ENCODE measurements at places on chromosomes 12 and 14.

DNA sequence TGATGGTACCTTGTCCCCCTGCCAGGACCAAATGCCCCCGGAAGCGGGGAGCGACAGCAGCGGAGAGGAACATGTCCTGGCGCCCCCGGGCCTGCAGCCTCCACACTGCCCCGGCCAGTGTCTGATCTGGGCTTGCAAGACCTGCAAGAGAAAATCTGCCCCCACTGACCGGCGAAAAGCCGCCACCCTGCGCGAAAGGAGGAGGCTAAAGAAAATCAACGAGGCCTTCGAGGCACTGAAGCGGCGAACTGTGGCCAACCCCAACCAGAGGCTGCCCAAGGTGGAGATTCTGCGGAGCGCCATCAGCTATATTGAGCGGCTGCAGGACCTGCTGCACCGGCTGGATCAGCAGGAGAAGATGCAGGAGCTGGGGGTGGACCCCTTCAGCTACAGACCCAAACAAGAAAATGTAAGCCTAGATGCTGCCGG lies 410 bp downstream of the MYF6 start:
- DNase-seq = no peak

DNA sequence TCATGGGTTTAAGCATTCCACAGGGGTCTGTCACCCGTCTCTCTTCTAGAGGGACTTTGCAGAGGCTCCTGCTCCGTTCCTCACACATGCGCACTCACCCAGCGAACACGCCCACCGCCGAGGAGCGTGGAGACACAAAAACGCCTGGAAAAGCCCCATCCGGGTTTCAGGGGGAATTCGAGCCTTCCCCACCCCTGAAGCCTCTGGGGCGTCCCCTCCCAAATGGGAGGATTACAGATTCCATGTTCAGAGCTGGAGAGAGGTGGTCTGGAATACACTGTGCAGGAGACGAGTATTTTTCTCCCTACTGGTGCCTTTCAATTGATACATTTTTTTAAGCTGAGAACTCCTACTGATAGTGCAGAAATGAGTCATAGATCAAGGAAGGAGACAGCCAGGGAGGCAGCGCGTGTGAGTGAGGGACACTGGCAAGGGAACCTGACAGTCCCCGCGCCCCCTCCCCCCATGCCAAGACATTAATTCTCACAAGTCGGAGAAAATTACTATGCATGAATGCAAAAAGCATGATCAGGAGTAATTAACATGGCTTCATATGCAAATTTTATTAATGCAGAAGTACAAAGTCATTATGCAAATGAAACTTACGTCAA lies 36.9 kb downstream of the BCL11B start:
- no peak for DNase-seq

DNA sequence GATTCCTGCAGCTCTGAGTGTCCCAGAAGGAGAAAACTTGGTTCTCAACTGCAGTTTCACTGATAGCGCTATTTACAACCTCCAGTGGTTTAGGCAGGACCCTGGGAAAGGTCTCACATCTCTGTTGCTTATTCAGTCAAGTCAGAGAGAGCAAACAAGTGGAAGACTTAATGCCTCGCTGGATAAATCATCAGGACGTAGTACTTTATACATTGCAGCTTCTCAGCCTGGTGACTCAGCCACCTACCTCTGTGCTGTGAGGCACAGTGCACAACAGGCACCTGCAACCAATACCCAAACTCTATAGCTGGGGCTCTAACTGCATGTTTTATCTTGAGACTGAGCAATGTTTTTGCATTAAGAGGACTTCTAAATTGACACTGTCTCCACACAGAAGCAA lies 379.2 kb upstream of the OR4E1 start:
- DNase-seq = no peak

DNA sequence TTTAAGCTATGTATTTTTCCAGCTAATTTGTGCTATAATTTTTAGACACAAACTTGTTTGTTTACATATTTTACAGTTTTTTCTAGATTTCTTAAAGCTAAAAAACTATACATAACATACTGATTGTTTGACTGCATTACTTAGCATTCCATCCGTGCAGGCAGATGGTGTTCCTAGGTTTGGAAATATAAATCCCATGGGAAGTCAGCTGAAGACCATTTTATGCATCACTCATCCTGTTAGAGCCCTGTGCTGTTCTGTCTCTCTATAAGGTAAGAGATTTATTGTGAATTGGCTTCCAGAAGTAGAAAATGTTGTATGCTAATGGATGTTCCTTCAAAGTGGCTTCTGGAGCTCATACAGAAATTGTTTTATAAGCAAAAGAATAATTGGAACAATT lies 31.1 kb downstream of the RMST start:
- no peak for DNase-seq

DNA sequence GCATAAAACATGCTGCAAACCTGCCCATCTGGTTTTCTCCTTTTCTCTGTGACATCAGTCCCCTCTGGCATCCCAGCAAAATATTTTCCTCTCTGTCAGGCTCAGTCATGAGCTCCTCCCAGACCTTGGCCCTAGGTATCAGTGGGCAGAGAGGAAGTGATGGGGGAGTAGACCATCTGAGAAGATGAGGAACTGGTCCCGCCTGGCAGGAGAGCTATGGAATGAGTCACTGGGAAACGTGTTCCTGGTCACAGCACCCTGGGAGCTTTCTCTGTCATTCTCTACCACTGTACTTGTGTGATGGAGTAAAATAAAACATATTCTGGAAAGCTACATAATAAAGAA lies 5.0 kb upstream of the SRSF9 start:
- DNase-seq = no peak

GRCh38 chr12:128069359-128069997 lies 197.5 kb upstream of the TMEM132C start:
- DNase-seq = peak; percentile 36

DNA sequence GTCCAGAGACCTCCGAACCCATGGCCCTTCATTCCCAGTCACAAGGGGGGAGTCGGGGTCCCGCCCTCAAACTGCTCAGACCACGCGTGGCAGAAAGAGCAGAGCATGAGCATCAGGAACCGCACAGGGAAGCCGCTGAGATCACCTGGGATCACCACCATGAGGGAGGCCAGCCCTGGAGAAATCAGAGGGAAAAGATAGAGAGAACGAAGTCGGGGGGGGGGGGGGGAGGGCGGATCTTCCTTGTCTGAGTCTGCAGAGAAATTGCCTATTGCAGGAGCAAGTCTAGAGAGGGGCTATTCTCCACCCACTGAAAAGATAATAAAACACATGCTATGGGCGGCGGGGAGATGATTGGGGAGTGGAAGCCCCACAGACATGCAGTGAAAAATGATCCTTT lies 884 bp upstream of the TMEM132C start:
- DNase-seq = no peak

DNA sequence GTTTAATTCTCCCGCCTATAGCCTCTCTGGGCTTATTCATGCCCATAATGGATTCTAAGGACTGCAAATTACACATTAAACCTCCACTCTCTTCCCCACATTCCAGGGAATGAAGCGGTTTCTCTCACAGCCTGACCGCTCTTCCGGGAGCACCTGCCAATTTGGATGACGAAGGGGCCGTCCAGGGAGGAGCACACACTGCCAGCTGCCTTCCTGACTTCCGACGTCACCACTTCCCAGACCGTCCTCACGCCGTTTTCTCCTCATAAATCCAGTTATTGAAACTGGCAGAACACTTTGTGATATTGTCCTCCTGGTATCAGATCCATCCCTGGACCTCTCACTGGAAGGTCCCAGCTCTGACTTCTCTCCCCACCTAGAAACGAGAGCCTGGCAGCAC lies 87.6 kb downstream of the GCH1 start:
- peak; percentile 46 for DNase-seq

DNA sequence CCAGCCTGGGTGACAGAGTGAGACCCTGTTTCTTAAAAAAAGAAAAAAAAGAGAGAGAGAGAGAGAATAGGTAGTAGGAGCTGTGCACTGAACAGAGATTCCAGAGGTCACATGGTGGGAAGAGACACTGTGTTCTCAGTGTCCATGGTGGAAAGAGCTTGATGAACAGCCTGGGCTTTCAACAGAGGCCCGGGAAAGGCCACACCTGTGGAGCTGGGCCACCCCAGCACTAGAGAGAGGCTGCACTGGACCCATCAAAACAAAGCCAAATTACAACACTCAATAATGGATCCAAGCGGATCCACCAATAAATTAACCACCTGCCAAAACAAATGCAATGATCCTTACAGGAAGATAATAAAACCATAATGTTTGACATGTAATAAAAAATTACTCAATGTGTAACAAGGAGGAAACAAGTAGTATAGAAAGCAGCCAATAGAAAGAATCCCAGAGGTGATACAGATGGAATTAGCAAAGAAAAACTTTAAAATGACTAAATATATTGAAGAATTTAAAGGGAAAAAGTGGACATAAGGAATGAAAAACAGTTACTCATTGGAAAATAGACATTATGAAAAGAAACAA lies 44.8 kb upstream of the BCL2L14 start:
- DNase-seq = no peak

- DNase-seq = no peak
Measured at GRCh38 chr12:111443586-111443985, 37.9 kb downstream of the SH2B3 start.

GRCh38 chr12:94150240-94151121 lies 2.1 kb downstream of the PLXNC1 start:
- no peak for DNase-seq

GRCh38 chr12:127480775-127481314 lies 786.1 kb upstream of the TMEM132C start:
- no peak for DNase-seq

- no peak for DNase-seq
Measured at GRCh38 chr12:6478416-6478815, 7.9 kb upstream of the VAMP1 start.

GRCh38 chr14:64738281-64738804 lies 34.1 kb downstream of the PLEKHG3 start:
- no peak for DNase-seq

DNA sequence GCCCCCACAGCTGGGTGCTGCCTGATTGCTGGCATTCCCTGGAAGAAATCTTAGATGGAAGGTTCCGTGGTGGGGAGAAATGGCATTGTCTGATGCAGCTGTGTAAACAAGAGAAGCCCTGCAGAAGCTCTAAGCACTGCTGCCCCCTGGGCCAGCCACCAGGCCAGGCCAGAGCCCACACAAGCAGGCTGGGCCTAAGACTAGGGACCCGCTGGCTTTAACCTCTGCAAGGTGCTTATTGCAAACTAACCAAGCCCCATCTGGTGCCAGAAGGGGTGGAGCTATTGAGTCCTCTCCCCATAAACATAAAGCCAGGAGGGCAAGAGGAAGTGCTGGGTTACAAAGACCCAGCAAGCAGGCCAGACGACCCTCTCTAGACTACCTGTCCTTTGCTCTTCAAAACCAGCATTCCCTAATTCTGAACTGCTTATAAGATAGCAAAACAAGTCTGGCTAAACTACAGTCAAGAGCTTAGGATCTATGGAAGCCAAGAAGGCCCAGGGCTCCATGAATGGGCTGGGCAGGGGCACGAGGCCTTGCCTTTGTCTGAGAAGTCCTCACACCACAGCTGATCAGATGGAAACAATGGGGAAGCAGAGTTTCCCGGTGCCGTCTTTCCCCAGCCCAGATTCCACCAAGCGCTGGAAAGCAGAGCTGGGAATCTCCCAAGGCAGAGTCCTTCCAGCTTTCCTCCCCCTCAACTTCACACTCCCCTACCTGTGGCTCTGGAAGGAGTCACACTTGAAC lies 28.8 kb downstream of the P2RX4 start:
- DNase-seq = peak; percentile 87

- no peak for DNase-seq
Measured at GRCh38 chr12:128537668-128538067, 270.7 kb downstream of the TMEM132C start.

- DNase-seq = no peak
Measured at GRCh38 chr12:62291864-62292760, 31.9 kb downstream of the USP15 start.

DNA sequence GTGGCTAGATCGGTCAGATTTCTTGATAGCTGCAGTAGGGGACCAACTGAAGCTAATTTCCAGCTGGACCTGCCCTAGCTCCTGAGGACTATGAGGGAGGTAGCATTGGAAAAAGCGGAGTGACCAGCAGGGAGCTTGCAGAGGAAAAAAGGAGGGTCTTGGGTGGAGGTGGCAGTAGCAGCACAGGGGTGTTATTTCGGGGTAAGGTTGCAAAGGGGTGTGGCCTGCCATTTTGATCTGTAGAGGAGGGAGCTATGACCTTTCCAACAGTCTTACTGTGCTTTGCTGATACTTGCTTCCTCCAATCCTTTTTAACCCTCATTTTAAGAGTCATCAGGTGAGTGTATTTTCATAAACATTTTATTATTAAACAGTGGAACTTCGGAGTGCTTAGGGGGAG lies 83.8 kb upstream of the NRXN3 start:
- DNase-seq = no peak

- no peak for DNase-seq
Measured at GRCh38 chr14:104345621-104346462, 207.5 kb downstream of the KIF26A start.

DNA sequence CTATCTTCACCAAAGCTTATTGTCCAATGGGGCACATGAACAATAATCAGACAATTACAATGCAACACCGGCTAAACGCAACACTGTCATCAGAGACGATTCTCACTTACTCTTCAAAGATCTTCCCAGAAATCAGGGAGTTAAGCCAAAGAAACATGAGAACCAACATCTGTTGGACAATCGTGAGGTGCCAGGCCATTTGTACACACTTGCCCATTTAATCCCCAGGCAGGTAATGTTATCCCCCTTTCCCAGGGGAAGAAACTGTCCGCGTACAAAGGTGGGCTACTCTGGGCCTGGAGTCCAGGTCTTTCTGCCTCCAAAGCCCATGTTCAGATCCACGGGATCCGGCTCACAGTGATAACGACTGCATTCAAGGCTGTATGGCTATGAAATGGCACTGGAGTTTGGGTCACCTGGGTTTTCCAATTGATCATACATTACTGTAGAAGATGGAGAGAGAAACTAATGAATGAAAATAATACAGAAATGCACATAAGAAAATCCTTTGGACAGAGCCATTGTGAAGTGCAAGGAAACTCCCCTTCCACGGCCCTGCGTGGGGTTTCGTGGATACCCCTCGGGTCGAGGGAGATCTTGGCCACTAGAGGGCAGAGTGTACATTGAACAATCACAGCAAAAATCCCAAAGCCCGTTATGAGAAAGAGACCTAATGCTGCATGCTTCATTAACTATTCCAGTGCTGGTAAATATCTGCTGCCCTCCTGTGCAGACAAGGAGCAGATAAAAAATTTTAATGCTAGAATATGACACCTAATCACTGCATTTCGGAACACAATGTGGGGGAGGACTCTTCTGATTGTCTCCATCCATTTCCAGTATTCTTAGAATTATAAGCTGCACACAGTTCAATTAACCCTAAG lies 111.4 kb downstream of the EGLN3 start:
- DNase-seq = peak; percentile 61

DNA sequence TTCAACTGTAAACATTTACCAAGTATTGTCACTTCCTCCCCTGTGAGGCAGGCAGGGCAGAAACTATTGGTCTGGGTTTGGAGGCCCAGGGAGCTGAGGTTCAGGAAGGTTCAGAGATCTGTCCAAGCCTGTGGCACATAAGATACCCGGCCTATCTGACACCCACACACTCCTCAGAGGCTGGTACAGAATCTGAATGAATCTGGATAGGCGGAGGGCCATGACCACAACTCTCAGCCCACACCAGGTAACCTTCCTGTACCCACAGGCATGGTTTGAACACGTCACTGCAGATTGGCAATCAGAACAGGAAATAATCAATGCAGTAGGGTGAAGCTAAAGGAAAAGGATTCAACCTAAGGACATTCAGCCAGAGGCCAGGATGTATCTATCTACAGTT lies 92.8 kb upstream of the TMCC3 start:
- DNase-seq = no peak

Data from SHP77 treated with DMSO at 0.1 percent for 48 hours (cell line).